ENCODE measurements at places on chromosomes 3 and 15. TPM values are rescaled to one million over a fixed set of nuclear protein-coding genes. Genes with fewer than 3 reads are reported as not detected.

SLC22A14 gene
- total RNA-seq, result not detected

FBXW12 gene
- total RNA-seq, result 0.27 TPM

CCDC174 gene
- total RNA-seq, result 40.5 TPM

GP9 gene
- not detected for total RNA-seq

THOC7 gene
- 44.9 TPM for total RNA-seq

OTOL1 gene
- total RNA-seq, result not detected

CCR2 gene
- not detected for total RNA-seq

KLF15 gene
- 3.2 TPM for total RNA-seq

C3orf20 gene
- not detected for total RNA-seq

ABHD6 gene
- 5.5 TPM for total RNA-seq

IMPG2 gene
- 0.65 TPM for total RNA-seq

CNTN4 gene
- total RNA-seq, result 0.09 TPM

EPB42 gene
- total RNA-seq, result not detected

SLC6A20 gene
- not detected for total RNA-seq

KBTBD12 gene
- under 0.01 TPM for total RNA-seq

RYR3 gene
- total RNA-seq, result under 0.01 TPM

VIPR1 gene
- 5.6 TPM for total RNA-seq

FOXB1 gene
- not detected for total RNA-seq

FAM43A gene
- total RNA-seq, result 14.1 TPM

HIGD2B gene
- not detected for total RNA-seq

ACP3 gene
- 0.63 TPM for total RNA-seq

CHRM5 gene
- total RNA-seq, result not detected

BSN gene
- 0.27 TPM for total RNA-seq

PTX3 gene
- total RNA-seq, result 216 TPM

SSUH2 gene
- total RNA-seq, result not detected

SLC35A5 gene
- 81.5 TPM for total RNA-seq

RPLP1 gene
- 245 TPM for total RNA-seq

CACNA2D2 gene
- not detected for total RNA-seq

CLN6 gene
- total RNA-seq, result 8.9 TPM

GUCA1C gene
- total RNA-seq, result not detected

STAC gene
- total RNA-seq, result 2.1 TPM

PRSS50 gene
- total RNA-seq, result not detected

TM6SF1 gene
- not detected for total RNA-seq

CADM2 gene
- total RNA-seq, result not detected

DUOXA2 gene
- total RNA-seq, result not detected

MYL3 gene
- not detected for total RNA-seq

FAM98B gene
- 6.5 TPM for total RNA-seq

NGRN gene
- 67.2 TPM for total RNA-seq

Data from fibroblast of the aortic adventitia (primary cell).